ENCODE measurements at places on chromosomes 2 and 18.

GRCh38 chr2:206526416-206526815 is 83.1 kb downstream of the ADAM23 start:
- no peak for DNase-seq

- no peak for DNase-seq
Measured at GRCh38 chr2:221308507-221309066, 263.5 kb downstream of the EPHA4 start.

DNA sequence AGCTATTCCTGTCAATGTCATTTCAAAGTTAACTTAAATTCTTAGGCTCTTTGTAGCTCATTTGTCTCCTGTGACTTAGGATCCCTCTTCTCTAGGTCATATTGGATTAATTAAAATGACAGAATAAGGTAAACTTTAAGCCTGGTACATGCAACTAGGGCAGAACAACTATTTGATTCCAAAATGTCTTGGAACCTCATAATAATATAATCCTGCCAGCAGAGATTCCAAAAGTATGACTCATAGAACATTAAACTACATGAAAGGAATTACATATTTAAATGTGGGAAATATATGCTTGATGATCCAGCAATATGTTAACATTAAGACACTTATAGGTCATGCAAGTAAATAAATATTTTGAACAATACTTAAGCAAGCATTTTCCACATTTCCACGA is 63.3 kb downstream of the COL3A1 start:
- no peak for DNase-seq

DNA sequence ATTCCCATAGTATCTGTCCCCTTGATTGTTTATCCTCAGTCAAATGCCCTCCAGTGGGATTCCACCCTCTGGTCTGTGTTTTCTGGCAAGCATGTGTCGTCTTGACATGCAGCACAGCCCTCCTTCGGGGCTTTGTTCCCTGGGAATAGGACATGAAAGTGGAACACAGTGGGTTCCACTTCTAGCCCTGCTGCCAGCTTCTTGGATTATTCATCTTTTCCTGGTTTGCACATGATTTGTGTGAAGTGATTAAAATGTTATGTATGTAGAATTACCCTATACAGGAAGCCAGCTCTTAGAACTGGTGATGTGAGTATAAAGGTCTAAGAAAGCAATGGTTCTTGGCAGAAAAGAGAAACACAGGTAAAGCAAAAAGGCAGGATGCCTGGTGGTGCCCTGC is 142.3 kb downstream of the TANC1 start:
- DNase-seq = peak; percentile 35

DNA sequence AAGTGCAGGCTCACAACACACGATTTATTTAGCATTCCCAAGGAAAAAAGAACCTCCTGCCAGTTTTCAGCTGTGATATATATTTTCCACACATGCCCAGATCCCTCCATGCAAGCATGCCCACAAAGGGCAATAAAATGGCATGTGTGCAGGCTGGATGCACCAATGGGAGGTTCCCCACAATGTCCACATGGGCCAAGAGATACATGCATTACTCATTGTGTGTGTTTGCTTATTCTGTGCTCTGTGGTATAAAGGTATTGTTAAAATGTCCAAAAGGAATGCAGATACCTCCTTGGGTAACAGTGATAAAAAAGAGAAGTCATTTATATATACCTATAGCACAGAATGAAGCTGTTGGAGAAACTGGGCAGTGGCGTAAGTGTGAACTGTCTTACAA is 207.4 kb downstream of the FHOD3 start:
- no peak for DNase-seq

- no peak for DNase-seq
Measured at GRCh38 chr2:37555457-37555856, 116.0 kb downstream of the CDC42EP3 start.

GRCh38 chr2:128558441-128558840 is 239.8 kb upstream of the HS6ST1 start:
- DNase-seq = no peak

DNA sequence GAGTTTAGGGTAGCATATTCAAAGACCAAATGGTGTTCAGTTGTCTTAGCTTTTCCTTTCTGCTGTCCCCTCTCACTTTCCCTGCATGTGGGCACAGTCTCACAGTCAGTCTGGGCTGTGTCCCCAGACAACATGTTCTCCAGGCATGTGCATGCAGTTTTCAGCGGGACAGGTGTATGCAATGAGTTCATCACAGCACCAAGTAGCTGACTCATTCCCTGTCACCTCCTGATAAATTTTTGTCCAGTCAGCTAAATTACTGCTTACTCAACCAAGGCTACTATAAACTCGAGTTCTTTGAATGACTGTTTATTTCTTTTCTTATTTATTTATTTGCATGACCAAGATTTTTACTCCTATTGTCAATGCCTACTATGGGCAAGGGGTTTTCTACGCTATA is 148.8 kb upstream of the CDH19 start:
- no peak for DNase-seq

DNA sequence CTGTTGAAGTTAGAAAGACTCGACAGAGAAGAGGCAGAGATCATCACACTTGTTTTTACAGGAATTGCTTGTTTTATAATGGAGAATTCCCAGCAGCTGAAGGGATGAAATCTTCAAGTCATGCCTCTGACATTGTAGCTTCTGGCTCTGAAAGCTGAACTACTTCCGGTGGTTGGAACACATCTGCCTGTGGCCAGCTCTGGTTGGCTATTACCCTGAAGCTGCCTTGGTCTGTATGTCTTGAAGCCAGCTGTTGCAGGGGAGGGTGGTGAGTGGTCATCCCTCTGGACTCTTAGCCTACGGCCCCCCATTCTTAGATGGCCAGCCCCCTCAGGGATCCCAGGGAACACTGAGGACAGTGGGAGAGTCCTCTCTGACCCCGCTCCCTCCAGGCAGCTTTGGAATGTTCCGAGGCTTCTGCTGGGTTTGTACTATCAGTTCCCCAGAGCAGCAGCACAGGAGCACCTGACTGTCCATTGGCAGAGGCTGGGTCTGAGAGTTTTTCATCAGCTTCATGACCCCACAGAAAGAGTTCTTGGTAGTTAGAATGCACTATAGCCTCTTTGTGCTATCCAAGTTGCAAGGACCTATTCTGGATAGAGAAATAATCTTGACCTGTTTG is 87.4 kb upstream of the CAPN13 start:
- no peak for DNase-seq

- no peak for DNase-seq
Measured at GRCh38 chr2:97675430-97676113, 6.1 kb downstream of the C2orf92 start.

- no peak for DNase-seq
Measured at GRCh38 chr2:15979051-15979758, 38.9 kb downstream of the MYCN start.

DNA sequence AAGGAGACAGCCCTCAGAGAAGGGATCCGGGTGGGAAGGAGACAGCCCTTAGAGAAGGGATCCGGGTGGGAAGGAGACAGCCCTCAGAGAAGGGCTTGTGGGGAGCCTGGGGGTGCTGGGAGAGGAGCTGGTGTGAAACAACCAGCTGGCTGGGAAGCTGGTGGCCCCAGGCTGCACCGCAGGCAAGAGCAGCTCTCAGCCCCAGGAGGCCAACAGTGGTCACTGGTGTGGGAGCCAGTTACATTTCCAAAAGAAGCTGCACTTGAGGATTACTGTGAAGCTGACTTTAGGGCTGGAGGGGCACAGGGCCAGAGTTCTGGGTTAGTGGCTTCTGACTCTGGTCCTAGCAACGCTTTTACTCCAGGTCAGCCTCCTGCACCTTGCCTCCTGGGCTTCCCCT is 3.3 kb downstream of the HES6 start:
- DNase-seq = no peak

GRCh38 chr2:223541546-223541945 is 60.6 kb downstream of the SCG2 start:
- no peak for DNase-seq

DNA sequence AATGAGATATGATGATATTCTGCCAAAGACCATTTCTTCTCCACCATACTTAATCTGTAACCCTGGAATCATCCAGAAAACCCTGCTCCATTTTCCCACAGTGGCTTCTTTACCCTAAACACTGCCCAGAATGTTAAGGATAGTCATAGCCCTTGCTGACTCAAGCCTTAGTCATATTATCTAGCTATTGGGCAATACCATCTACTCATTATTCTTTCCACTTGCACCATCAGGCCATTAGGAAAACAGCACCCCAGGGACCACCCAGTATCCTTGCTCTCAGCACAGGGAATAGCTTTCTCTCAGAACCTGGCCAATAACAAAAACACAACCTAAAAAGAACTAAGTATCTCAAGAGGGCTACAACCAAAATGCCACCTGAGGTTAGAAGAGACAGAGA is 445.7 kb upstream of the SLC14A2 start:
- DNase-seq = no peak

GRCh38 chr2:582792-583528 is 94.2 kb downstream of the TMEM18 start:
- no peak for DNase-seq

DNA sequence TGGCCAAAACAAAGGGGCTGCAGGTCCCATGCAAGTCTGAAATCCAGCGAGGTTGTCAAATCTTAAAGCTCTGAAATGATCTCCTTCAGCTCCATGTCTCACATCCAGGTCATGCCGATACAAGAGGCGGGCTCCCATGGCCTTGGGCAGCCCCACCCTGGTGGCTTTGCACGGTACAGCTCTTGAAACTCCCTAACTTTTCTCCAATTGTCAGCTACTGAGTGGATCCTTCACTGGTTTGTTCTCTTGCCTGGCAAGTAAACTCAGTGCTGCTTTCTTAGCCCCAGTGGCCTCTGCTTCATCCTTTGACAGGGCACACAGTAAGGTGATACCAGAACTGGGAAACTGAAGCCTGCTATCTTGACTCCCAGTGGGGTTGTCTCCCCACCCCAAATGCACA is 26.3 kb downstream of the SERPINB13 start:
- no peak for DNase-seq

DNA sequence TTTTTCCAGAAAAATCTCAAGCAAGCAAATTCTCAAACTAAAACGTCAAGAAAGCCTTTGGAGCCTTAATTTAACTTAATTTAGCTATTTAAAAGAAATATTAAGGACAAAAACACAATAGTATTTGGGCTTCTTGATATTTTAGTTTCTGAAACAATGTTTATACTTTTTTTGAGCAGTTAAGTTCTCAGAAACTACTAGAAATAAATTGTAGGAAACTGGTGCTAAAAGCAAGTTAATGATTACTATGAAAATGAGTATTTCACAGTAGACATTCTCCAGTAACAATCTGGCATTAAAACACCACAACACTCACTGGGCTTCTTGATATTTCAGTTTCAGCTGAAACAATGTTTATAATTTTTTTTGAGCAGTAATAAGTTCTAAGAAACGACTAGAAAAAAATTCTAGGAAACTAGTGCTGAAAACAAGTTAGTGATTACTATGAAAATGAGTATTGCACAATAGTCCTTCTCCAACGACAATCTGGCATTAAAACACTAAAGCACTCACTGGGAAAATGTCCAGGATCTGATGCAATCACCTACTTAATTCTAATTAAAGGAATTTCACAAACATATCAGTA is 45.1 kb downstream of the TRAK2 start:
- no peak for DNase-seq

- DNase-seq = no peak
Measured at GRCh38 chr18:59249199-59249774, 24.0 kb downstream of the RAX start.

DNA sequence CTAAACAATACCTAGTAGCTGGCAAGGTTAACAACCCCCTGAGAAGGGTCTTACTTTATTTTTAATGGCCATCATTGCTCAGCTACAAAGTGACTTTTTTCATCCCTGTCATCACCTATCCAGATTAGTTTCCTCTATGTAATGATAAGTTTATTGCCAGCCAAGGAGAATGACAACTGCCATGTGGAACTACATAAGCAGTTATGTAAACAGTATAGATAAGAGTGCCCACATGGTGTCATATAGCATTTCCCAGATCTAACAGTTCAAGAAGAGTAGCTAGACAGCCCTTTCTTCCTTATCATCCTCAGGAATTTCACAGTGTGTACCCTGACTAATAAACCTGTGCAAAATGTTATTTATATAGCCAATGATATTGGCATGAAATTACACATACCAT is 240.2 kb upstream of the PIK3C3 start:
- DNase-seq = no peak

DNA sequence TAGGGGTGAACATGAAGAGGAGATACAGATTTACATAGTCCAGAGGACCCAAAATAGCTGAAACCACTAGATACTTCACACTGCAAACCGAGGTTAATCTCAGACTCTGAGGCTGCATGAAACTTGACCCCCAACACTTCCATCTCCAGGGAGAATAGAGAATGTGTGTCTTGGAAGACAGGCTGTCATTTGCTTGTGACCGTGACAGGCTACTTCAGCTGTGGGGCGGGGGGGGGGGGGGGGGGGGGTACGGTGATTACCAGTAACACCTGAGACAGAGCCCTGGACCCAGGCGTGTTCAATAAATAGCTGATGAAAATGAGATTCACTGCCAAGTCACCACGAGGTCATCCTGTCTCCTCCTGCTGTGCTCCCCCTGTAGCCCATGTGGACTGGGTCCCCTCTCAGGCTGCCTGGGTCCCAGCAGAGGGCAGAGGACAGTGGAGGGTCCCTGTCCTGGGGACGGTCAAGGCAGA is 5.7 kb upstream of the KLHL29 start:
- DNase-seq = no peak

DNA sequence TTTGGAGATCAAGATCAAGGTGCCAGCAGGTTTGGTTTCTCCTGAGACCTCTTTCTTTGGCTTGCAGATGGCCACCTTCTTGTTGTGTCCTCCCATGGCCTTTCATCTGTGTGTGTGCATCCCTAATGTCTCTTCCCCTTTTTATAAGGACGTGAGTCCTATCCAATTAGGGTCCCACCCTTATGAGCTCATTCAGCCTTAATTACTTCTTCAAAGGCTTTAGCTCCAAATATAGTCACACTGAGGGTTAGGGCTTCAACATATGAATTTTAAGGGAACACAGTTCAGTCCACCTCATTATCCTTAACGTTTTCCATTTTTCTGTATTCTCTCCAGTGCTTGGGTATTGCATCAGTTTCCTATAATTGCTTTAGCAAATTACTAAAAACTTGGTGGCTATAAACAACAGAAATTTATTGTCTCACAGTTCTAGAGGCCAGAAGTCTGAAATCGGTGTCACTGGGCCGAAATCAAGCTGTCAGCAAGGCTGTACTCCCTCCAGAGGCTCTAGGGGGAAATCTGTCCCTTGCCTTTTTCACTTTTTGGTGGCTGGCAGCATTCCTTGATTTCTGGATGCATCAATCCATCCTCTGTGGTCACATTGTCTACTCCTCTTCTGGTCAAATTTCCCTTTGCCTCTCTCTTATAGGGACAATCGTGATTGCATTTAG is 34.1 kb downstream of the CDC42EP3 start:
- DNase-seq = no peak

DNA sequence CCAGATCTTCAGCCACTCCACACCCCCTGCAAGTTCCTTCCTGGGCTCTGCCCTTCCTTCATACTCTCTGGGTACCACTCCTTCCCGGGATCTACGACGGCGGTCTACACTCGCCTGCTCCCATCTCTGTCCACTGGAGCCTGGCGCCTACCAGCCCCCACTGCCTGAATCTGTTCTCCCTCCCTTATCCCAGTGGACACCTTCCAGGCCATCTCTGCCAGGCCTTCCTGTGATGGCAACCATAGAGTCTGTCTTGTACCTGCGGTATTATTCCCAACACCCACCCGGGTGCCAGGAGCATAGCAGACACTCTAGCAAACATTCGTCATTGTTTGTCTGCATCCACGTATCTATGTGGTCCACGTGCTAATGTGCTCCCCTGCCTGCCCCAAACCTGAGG is 140.9 kb downstream of the ZFP36L2 start:
- no peak for DNase-seq

- DNase-seq = no peak
Measured at GRCh38 chr2:74763962-74764428, 69.9 kb upstream of the HK2 start.

- no peak for DNase-seq
Measured at GRCh38 chr2:190584980-190585661, 50.6 kb upstream of the NEMP2 start.

- DNase-seq = peak; percentile 34
Measured at GRCh38 chr2:218898109-218898878, 17.6 kb downstream of the WNT10A start.

Measured in T47D (cell line).